ENCODE measurements at places on chromosomes 4 and X.

DNA sequence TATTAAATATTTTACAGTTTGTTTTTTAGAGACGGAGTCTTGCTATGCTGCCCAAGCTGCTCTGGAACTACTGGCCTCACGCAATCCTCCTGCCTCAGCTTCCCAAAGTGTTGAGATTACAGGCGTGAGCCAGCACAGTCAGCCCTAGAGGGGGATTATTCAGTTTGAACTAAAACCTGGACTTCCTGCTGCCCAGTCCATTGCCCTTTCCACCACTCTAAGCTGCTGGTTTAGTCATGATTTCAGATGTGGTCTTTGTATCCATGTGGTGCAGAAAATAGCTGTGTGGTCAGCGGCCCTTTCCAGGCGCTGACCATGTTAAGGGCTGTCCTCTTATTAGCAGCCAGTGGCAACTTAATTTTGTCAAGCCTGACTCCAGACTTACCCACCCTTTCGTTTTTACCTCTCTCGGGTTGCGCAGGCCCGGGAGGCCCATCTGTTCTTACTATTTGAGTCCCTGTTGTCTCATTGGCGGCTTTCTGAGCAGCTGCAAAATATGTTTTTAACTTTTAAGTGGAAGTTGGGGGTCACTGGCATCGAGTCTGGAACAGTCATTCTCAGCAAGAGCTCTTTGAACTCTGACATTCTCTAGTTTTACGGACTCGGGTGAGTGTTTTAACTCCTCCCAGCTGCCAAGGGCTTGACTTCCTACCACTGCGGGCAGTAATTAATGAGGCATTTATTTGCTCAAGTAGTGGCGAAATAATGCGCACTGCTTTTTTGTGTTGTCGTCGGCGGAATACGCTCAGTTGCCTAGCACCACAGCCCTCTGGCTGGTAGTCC, 773 bp upstream of the VMA21 start:
- peak; percentile 51 for DNase-seq

GRCh38 chr4:122542411-122543236, 78.2 kb downstream of the IL21 start:
- DNase-seq = no peak

- no peak for DNase-seq
Measured at GRCh38 chr4:38925492-38926413, 58.1 kb downstream of the FAM114A1 start.

DNA sequence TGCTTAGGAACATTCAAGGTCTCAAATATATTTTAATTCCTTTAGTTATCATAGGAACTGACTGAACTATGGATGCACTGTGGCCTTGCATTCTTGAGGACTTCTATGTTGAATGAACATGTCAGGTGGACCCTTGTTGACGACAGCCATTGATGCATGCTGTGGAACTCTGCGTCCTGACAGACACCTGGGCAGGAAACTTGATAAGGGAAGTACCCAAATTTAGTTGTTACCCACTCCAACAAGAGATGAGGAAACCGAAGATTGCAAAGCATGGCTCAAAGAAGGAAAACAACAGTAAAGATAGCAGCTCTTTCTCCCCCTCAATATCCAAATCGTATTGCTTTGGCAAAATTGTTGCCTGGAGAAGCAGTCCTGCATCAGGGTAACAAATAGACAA, 540.0 kb upstream of the NR3C2 start:
- DNase-seq = no peak

DNA sequence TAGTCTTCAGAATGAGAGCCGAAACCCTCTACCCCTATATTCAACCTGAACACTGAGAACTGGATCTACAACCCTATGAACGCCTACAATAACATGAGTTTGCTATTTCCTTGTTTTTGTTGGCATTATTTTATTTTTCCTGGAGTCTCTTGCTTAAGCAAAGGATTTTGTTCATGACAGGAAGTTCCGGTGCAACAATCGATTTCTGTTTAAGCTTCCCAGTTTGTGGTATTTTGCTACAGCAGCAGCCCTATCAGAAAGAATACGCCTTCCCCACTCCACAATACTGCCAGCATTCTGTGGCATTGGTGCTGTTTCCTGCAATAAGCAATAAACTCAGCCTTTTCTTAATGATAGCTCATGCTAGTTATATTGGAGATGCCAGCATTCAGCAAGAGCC, 60.9 kb downstream of the NPY5R start:
- no peak for DNase-seq

DNA sequence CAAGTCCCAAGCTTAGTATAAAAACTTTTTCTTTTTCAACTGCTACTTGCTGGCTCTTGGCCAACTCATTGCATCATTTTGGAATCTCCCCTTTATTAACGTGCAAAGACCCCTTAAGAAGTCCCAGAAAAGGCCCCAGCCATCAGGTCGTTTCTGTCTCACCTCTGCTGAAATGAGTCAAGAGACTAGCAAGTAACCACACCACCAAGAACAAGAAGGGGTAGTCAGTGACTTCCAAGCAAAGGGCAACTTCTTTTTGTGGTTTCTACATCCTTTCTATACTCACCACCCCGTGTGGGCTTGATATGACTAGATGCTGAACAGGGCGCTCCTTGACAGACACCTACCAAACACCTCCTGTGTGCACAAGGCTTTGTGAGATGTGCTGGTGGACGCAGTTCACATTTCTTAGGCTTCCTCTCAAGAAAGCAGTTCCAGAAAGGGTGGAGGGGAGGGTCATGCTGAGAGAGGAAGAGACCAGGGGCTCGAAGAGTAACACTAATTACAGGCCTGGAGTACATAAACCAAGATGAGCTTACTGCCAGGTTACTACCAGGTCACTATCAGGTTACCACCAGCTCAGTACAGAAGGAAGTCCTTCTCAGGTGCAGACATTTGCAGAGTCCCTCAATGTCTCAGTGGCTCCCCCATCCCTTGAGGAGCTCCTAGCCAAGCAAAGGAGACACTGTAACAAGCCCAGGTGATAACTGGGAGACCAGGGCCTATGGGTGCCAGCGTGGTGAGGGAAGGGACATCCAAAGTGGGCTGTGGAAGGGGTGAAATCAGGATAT, 19.3 kb downstream of the JAKMIP1 start:
- no peak for DNase-seq

DNA sequence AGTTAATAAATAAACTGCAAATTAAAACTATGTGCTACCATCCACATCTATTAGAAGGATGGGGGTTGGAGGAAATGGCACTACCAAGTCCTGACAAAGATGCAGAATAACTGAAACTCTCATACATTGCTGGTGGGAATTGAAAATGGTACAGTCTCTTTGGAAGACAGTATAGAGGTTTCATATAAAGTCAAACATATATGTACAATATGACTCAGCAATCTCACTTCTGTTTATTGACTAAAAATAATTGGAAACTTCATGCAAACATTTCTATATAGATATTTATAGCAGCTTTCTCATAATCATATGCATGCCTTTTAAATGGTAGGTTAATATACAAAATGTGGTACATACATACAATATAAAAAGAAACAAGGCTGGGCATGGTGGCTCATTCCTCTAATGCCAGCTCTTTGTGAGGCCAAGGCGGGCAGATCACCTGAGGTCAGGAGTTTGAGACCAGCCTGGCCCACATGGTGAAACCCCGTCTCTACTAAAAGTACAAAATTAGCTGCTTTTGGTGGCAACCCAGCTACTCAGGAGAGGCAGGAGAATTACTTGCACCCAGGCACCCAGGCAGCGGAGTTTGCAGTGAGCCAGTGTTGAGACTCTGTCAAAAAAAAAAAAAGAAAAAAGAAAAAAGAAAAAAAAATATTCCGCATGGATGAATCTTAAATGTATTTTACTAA, 225.0 kb upstream of the CXXC4 start:
- DNase-seq = no peak

DNA sequence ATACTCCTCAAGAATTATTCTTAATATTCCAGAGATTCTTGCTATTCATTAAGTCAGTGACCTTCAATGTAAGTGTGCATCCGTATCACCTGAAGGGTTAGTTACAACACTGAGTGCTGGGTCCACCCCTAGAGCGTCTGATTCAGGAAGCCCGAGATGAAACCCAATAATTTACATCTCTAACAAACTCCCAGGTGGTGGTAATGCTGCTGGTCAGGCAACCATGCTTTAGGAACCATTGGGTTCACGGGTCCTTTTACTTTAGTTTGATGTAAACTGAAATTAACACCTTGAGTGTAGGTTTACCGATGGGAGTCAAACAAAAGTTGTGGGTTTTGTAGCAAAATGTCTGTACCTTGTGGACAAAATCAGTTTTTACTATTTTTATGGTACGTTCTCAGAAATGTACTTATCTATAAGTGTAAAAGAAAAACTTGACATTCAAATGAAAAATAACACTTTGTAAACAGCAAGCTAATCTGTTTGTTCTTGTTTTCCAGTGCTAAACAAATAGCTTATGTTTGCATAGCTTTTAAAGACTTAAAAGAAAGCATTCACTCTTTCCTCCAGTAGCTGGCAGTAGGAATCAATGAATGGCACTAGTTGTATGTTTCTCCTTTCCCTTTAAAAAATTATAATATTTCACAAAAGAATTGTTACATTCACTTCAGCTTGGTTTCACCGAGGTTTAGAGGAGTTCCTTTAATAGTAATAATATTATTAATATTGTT, 32.7 kb downstream of the ACE2 start:
- no peak for DNase-seq

DNA sequence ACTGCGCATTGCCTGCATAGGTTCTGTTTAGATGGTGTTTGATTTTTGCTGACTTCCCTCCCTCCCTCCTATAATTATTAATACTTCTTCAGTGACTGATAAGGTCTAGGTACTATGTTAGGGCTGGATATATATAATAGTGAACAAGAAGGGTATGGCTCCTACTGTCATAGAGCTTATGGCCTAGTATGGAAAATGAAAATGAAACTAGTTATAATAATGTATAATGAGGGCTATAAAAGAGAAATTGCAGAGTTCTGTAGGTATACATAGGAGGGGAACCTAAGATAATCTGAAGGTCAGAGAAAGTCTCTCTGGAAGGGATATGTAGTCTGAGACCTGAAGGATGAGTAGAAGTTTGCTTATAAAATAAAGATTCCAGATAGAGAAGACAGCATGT, 102.1 kb downstream of the DCK start:
- no peak for DNase-seq

DNA sequence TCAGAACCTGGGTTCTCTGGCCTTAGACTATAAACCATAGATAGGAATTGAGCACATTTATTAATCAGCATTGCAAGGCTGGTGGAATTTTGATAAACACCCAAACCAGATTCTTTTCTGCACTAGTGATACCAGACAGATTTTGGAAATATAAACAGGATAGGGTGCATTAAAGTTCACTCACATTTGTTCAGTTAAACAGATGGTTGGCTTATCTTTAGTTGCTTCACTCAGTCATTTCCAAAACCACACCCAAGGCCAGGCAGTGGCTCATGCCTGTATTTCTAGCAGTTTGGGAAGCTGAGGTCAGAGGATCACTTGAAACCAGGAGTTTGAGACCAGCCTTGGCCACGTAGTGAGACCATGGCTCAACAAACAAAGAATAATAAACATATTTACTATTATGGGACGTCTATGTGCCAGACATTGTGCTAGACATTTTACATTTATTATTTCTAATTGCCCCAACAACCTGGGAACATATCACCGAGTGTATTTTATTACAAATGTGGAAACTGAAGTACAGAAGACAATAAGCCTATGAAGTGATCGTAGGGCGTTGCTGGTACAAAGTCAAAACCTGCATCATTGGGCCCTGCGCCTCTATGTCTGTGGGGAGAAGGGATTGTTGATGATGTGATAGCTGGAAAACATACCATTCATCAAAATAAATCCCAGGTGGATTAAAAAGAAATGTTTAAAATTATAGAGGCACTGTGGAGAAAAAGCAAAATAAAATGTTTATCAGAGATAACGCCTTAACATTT, 15.0 kb downstream of the ADD1 start:
- no peak for DNase-seq

- DNase-seq = peak; percentile 13
Measured at GRCh38 chr4:73068491-73069337, 802 bp downstream of the COX18 start.

GRCh38 chr4:39637586-39638353, 895 bp downstream of the SMIM14 start:
- peak; percentile 8 for DNase-seq

DNA sequence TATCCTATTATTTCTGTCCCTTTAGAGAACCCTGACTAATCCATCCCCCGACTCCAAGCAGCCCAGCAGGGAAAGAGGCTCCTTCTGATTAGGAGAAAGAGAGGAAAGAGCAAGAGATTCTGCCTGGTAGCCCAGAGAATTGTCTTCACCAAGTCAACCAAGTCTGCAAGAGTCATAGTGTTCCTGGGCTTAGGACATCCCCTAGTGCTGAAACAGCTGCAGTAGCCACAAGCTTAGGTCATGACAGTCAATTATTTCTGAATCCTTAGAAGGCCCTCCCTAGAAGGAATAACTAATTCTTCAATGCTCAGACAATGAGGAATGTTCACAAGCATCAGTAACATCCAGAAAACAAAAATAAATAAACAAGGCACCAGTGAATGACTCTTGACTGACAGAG, 480.3 kb upstream of the GRIA3 start:
- DNase-seq = no peak

DNA sequence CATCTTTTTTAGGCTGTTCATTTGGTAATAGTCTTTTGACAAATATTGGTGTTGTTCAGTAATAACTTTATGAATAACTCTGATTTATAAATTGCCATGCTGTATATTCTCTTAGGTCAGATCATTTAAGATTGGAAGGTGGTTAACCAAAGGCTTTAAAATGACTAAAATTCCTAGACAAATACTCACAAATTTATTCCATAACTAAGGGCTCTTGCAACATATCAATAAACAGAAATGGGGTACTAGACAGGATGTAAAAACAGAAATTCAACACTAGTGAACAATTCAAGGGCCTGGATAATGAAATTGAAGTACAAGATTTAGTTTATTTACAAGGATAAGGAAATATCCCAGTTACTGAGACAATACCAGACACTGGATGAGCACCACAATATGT, 328.6 kb downstream of the PCDH19 start:
- no peak for DNase-seq

GRCh38 chrX:499870-500364, 113.2 kb upstream of the PPP2R3B start:
- no peak for DNase-seq

DNA sequence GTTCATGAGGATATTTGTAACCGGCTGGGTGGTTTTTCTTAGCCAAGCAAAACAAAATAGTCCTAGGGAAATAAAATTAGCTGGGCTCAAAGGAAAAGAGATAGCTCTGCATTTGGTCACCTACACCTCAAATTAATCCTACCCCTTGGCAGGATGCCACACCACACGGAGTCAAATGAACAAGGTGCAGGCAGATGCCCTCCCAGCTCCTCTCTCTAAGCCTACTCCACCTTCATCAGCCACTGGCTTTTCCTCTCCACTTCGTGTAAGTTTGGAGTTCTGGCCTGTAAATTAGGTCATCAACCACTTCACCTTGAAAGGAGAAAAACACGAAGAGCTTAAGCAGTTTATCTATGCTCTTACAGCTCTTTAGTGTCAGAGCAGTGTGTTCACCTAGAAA, 1.4 kb downstream of the DDIT4L start:
- DNase-seq = no peak
